NCI-H187 (cell line): ENCODE measurements at places on chromosomes 6 and 20.
A peak's percentile ranks its signal among the peaks of the same experiment; 100 is the strongest.

- DNase-seq, result no peak
Measured at GRCh38 chr20:20561172-20561571, 151.3 kb downstream of the RALGAPA2 start.

DNA sequence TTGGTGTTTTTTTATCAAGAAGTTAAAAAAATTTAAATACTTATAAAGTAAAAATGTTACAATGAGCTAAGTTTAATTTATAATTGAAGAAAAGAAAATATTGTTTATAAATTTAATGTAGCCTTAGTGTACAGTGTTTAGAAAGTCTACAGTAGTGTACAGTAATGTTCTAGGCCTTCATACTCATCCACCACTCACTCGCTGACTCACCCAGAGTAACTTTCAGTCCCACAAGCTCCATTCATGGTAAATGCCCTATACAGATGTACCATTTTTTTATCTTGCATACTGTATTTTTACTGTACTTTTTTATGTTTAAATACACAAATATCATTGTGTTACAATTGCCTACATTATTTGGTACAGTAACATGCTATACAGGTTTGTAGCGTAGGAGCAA, 26.0 kb downstream of the HTR1E start:
- DNase-seq, result no peak

DNA sequence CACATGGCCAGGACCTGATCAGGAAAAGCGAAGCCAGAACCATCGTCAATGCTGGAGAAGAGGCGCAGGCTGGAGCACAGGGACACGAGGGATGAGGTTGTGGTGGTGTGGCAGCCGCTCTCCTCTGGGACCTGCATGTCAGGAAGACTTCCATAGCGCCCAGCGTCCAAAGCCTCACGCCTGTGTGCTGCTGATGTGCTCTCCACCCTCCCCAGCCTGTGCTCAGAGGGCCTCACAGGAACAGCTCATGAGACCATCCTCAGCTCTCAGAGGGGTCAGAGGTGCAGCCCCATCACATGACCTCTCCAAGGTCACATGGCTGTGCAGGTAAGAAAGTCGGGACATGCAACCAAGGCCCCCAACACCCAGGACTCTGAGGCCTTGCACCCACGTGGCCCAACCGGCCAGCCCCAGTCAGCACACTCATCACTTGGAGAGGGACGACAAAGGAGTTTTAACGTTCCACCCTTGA, 84.4 kb downstream of the NINL start:
- DNase-seq, result no peak

DNA sequence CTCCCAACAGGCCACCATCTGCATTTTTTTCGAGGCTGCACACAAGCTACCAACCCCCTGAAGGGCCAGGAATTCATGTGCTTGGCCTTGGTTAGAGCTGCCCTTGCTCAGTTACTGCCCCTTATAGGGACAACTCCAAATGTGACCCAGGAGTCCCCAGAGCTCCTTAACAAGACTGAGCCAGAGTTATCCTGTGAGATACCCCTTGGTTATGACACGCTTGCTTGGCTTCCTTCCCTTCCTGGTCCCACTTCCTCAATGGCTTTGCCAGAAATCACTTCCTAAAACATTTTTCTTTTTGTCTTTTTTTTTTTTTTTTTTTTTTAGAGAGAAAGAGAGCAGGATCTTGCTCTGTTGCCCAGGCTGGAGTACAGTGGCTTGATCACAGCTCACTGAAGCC, 8.9 kb downstream of the TREM1 start:
- DNase-seq, result no peak

DNA sequence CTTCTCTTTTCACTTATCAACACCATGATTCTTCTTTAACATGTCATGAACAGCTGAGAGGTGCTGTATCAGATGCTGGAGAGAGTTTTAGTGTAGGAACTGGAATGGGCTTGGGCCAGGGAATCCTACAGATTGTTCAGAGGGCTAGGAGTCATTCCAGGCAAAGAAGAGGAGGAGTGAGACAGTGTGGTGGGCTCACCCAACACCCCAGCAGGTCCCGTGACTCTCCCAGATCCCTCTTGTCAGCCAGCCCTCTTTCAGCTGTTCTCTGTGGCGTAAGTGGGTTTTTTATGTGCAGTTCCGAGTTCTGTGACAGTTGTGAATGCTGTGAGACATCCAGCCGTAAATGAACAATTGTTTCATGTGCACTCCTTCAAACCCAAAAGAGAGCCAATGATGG, 31.4 kb upstream of the CEP162 start:
- DNase-seq, result no peak

- DNase-seq, result no peak
Measured at GRCh38 chr20:43987531-43987930, 72.9 kb downstream of the TOX2 start.

DNA sequence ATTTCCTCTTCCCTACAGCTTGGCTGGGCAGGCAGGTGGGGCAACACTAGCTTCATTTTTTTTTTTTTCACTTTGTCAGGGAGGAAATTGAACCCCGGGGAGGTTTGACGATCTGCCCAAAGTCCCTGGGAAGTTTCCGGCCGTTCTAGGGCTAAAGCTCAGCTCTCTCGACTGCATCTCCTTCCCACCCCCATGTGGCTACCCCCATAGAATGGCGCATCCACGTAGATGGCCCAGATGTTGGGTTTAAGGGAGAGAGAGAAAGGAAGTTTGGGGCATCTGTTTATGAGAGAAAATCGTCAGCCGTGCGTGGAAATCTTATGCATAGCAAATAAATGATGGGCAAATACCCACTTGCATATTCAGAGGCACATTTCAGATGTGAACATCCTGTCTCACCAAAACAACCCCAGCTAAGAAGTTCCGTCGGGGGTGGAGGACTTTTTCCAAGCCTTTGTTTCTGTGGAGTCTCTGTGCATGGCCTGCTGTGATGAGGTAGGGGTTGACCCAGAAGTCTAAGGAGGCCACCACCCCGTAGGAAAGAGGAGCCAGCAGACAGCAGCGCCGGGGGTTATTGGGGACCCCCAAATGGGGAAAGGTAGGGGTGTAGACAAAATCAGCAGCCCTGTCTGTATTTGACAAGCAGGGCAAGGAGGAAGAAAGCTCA, 40.5 kb upstream of the ZNF831 start:
- DNase-seq, result no peak

DNA sequence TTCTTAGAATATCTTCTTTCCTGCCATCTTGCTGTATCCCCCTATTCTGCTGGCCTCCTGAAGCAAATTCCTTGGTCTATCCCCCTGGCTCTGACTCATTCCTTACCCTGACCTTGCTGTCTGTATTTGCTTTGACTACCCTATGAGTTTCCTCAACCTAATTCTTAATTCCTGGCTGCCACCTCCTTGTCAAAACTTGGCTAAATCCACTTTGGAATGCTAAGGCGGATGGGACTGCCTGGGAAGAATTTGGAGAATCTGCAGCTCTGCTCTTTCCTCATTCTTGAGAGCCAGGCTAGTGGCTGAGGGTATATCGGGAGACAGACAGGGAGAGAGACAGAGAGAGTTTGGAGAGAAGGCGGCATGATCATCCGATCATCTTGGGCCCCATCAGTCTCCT, 24.4 kb downstream of the CAP2 start:
- no peak for DNase-seq

- DNase-seq, result no peak
Measured at GRCh38 chr6:73388433-73388799, 6.2 kb upstream of the DDX43 start.

- DNase-seq, result no peak
Measured at GRCh38 chr6:53306819-53307347, 41.9 kb downstream of the ELOVL5 start.

- DNase-seq, result no peak
Measured at GRCh38 chr6:30206152-30206551, 7.1 kb downstream of the TRIM26 start.

- DNase-seq, result no peak
Measured at GRCh38 chr6:19812512-19813119, 24.6 kb upstream of the ID4 start.

DNA sequence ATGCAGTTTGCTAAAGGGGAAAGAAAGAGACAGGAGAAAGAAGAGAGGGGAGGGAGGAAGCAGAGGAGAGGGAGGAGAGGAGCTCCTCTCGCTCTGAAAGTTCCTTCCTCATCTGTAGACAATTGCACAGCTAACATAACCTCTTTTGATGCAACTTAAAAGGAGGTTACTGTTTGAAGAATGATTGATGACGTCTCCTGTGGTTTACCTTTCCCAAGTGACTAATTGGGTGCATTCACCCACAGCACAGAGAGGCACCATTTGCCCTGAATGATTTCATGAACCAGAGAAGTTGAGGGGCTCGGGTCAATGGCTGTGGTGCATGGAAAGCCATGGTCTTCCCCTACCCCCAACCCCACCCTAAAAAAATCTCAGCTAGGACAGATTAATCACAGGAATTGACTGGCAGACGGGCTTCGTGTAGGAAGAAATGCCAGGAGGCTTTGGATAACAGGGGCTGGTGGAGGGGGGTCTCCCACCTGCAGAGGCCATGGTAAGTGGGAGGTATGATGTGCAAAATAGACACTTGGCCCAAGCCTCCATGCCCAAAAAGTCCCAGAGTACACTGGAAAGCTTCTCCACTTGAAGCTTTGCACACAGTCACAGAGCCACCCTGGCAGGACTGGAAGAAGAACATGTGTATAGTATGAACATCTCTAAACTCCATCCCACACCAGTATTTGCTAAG, 213.7 kb downstream of the ANKRD60 start:
- DNase-seq, result no peak

DNA sequence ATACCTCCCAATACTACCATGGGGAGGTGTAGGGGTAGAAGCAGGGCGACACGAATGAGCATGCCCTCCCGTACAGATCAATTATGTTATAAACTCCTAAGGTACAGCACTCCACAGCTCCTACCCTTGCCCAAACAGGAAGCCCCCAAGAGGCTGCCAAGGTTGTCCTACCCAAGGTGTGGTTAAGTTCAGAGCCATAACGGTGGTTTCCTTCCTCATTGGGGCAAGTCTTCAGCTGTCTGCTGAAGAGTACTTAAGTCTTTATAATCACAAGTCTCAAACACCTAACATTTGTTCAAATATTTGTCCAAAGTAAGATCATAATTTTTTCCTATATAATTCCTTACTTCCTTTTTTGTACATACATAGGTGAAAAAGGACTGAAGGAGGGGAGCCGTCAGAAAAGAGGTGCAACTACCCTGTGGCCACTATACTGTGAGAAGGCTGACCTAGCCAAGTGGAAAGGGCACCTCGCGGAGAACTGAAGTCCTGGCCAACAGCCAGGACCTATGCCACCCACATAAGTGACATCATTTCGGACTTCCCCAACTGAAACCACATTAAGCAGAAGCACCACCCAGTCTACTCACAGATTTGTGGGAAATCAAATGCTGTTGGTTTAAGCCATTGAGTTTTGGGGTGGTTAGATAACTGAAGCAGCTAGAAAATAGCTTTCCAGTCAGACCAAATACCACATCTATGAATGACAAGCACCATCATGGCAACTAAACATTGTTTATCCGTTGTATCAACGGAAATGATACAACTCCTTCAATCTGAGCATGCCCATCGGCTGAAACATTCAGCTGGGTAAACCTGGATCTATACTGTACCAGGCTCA, 2.9 kb upstream of the RAB22A start:
- DNase-seq, result no peak

DNA sequence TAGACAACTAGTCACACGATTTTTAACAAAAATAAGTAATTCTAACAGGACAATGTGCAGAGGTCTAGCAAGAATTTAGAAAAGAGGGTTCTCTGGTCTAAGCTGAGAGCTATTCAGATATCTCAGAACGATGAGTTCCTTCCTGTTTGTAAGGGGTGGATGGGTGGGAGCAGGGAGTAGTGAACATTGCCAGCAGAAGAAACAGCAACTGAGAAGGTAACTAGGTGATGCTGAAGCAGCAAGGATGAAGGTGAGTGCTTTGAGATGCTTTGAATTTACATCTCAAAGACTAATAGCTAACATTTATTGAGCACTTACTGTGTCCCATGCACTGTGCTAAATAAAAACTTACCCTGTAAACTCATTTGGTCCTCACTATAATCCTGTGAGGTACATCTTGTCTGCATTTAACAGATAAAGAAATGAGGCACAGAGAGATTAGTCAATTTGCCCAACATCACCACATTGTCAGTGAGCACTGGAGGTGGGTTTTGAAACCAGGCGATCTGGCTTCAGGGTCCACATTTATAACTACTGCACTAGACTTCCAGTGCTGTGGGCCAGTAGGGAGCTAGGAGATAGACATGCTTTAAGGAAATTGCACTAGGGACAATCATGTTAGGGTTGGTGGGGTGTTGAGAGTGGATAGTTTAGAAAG, 15.7 kb downstream of the BRD2 start:
- DNase-seq, result no peak

GRCh38 chr6:148789948-148790347, 43.1 kb downstream of the UST start:
- no peak for DNase-seq

GRCh38 chr6:131581523-131581922, 8.5 kb downstream of the ARG1 start:
- no peak for DNase-seq

DNA sequence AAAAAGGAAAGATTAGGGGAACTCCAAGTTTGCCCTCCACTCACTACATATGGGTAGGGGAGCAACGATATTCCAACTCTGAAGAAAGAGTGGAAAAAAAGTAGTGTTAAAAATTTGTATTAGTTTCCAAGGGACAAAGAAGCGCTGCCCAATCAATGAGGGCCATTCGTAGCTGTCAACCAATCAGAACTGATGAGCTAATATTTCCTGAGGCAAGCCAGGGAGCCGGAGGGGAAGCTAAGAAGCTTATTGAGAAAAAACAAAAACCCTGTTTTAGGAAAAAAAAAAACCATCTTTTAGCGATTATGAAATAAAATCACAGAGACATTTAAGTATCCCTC, 59.5 kb downstream of the TRIM38 start:
- peak; percentile 76 for DNase-seq

DNA sequence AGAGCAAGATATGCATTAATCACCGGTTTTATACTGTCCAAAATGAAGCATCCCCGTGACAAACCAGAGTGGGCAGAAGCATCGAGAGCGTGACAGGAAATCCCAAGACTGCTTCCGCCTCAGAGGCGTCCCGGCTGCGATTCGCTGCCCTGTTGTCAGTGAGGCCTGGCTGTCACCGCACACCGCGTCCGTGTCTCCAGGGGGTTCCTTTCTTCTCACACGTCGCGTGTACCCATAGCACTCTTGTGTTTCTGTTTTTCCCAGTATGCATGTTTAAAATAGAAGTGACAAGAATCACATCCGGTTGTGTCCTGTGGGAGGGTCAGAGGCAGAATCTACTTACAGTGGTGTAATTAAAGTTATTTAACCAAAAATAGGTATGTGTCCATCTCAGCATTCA, 8.3 kb upstream of the ADRM1 start:
- no peak for DNase-seq

- DNase-seq, result no peak
Measured at GRCh38 chr6:143236151-143236798, 175.6 kb downstream of the AIG1 start.

- DNase-seq, result no peak
Measured at GRCh38 chr6:84522135-84522549, 242.3 kb downstream of the TBX18 start.
